NCI-H1694 (cell line): ENCODE measurements at places on chromosomes 2 and 18.

DNA sequence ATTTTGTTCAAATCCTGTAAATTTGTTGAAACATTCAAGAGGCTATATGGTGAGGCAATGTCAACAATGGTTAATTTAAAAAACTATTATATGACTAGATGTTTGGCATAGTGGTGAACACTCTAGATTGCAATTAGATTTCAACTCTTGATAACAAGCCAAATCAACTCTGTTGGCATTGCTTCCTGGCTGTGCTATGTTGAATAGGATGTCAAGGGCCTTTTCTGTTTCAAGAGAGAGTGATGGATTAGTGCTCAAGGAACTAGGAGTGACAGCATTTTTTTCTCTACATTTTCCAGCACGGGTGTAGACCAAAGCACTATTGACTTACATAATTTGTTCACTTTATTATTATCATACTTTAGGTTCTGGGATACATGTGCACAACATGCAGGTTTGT is 172.4 kb upstream of the KCNH7 start:
- no peak for DNase-seq

- DNase-seq, result no peak
Observed at GRCh38 chr2:7800031-7800430, 881.8 kb upstream of the ID2 start.

DNA sequence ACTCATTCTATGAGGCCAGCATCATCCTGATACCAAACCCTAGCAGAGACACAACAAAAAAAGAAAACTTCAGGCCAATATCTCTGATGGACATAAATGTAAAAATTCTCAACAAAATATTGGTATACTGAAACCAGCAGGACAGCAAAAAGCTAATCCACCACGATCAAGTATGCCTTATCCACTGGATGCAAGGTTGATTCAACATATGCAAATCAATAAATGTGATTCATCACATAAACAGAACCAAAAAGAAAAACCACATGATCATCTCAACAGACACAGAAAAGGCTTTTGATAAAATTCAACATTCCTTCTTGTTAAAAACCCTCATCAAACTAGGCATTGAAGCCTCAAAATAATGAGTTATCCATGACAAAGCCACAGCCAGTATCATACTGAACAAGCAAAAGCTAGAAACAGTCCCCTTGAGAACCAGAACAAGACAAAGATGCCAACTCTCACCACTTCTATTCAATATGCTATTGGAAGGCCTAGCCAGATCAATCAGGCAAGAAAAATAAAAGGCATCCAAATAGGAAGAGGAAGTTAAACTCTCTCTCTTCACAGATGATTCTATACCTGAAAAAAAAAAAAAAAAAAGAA is 45.3 kb downstream of the RTTN start:
- DNase-seq, result no peak

GRCh38 chr2:221962186-221962585 is 336.6 kb downstream of the PAX3 start:
- no peak for DNase-seq

DNA sequence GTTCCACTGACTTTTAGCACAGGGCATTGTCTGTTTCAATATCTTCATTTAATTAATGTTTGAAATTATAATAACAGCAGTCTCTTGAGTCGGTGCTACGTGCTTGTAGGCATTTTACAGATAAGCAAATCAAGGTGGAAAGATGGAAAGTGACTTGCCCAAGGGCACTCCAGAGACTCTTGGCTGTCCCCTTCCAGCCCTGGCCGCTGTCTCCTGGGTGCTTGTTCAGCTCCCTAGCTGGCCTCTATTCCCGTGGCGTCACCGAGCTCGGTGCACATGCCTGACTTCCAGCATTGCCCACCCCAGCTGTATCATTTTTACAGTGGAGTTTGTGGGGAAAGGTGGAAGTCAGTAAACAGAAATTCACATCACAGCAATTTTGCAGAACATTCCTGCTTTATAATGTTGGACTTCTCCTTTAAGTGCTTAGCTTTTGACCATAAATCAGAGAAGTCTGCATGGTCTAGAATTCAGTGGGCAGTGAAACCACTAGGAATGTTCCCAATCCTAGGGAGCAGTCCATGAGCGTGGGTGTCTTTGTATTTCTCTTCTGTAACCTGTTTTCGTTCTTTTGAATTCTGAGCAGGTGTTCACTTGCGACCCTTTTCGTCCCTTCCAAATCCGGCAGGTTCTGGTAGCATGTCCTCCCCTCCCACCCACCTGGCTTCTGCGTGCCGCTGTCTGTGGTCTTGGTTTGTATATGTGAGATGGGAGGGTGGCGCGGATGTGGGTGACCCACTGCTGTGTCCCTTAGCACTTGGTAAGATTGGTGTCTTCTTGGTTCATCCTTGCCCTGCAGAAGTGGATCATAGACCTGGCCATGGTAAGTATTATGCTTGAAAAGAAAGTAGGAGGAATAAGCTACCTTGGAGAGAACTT is 8.4 kb downstream of the SLC66A3 start:
- DNase-seq, result no peak

- no peak for DNase-seq
Observed at GRCh38 chr2:60412620-60413019, 140.8 kb downstream of the BCL11A start.

GRCh38 chr18:36843199-36843598 is 14.3 kb downstream of the KIAA1328 start:
- DNase-seq, result no peak

GRCh38 chr2:45001869-45002385 is 7.3 kb downstream of the SIX2 start:
- DNase-seq, result no peak

- DNase-seq, result no peak
Observed at GRCh38 chr2:134293719-134294537, 40.1 kb downstream of the MGAT5 start.
